ENCODE measurements at places on chromosomes 11 and 22.

DNA sequence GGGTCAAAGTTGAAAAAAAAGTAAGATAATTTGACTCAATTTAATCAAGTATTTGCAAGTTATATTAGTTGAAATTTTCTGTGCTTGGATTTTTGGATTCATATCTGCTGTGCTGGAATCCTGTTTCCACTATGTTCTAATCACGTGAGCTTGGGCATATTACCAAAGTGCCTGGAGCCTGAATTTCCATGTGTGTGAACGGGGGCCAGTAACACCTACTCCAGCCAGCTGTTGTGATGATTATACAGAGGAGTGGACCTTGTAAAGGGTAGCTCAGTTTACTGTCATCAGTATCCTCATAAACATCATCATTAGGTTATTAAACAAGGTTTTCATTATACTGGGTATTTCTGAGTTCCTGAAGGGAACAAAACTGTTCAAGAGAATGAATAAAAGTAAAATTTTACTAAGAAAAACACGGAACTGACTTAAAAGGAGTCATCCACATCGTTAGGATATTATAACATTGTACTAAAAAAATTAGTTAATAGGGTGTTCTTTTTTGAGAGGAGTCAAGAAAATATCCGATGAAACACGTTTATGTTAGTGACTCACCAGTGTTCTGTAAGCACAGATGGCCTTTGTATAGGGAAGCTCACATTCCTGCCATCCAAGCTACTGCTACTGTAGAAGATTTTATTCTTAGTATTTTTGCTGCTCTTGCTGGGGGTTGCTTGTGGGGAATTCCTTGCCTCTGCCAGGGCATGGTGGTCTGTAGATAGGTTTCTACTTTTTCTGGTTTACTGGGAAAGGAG lies 144.1 kb downstream of the ARHGAP42 start:
- H3K27ac ChIP-seq = no peak overlapping the region
- H3K4me1 ChIP-seq = peaks cover 28% of the 10 kb centered on the region
- H3K36me3 ChIP-seq = no peaks in the 10 kb centered on the region
- DNase-seq = peak; percentile 68
- H3K4me3 ChIP-seq = no peak overlapping the region
- no peaks in the 10 kb centered on the region for H3K27me3 ChIP-seq

DNA sequence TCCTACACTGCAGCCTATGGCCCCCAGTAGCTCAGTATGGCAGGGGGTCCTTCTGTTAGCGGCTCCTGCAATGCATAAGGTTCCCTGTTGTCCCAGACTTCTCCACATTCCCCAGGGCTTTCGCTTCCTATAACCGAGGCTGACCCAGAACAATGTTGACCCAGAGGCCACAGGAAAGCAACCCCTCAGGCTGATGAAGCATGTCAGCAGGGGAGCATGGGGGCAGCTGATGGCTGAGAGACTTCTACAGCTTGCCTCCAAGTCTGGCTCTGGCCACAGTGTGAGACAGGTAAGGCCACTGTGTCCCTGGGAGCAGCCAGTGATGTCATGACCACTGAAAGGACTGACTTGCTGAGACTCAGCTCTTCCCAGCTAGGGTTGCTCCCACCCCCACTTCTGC lies 12.5 kb upstream of the PPFIBP2 start:
- no peak for DNase-seq
- H3K4me3 ChIP-seq = no peak overlapping the region
- no peaks in the 10 kb centered on the region for H3K27me3 ChIP-seq
- no peak overlapping the region for H3K27ac ChIP-seq

DNA sequence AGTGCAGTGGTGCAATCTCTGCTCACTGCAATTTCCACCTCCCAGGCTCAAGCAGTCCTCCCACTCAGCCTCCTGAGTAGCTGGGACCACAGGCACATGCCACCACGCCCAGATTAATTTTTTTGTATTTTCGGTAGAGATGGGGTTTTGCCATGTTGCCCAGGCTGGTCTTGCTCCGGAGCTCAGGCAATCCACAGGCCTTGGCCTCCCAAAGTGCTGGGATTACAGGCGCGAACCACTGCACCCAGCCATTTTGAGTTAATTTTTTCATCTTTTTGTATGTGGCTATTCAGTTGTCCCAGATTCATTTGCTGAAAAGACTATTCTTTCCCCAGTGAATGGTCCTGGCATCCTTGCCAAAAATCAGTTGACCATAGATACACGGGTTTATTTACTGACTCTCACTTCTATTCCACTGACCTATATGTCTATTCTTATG lies 63.6 kb downstream of the MAPK1 start:
- H3K27ac ChIP-seq = no peak overlapping the region
- H3K4me1 ChIP-seq = no peaks in the 10 kb centered on the region
- no peak overlapping the region for H3K4me3 ChIP-seq
- DNase-seq = no peak
- no peaks in the 10 kb centered on the region for H3K27me3 ChIP-seq
- H3K36me3 ChIP-seq = peaks cover 48% of the 10 kb centered on the region

GRCh38 chr11:75450826-75451821 lies 18.1 kb upstream of the KLHL35 start:
- no peak for DNase-seq
- H3K27ac ChIP-seq = no peak overlapping the region
- no peaks in the 10 kb centered on the region for H3K36me3 ChIP-seq
- H3K4me1 ChIP-seq = peaks cover 6% of the 10 kb centered on the region

GRCh38 chr11:34411111-34411510 lies 27.6 kb upstream of the CAT start:
- peaks cover 2% of the 10 kb centered on the region for H3K27me3 ChIP-seq
- no peaks in the 10 kb centered on the region for H3K36me3 ChIP-seq
- no peak overlapping the region for H3K27ac ChIP-seq
- no peaks in the 10 kb centered on the region for H3K4me1 ChIP-seq

DNA sequence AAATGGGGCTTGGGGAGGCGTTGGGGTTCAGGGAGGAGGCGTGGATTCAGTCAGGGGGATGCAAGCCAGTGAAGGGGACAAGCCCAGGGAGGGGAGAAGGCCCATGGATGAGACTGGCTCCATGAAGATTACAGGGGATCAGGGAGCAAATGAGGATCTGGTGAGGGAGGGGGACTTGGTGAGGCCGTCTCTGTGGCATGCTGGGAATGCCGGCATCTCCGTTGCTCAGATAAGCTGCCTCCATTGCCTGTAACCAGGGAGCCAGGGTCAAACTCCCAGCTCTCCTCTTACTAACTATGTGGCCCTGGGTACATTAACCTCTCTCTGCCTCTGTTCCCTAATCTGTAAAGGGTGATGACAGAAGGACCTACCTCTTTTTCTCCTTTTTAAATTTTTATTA lies 38.7 kb downstream of the TPBGL start:
- H3K27ac ChIP-seq = no peak overlapping the region
- H3K4me1 ChIP-seq = no peaks in the 10 kb centered on the region
- H3K27me3 ChIP-seq = no peaks in the 10 kb centered on the region

GRCh38 chr22:50641696-50642607 lies 14.0 kb upstream of the ARSA start:
- H3K4me3 ChIP-seq = no peak overlapping the region
- no peak for DNase-seq
- no peak overlapping the region for H3K27ac ChIP-seq
- H3K36me3 ChIP-seq = no peaks in the 10 kb centered on the region
- H3K4me1 ChIP-seq = no peaks in the 10 kb centered on the region
- peaks cover 26% of the 10 kb centered on the region for H3K27me3 ChIP-seq

GRCh38 chr11:13928566-13929251 lies 33.8 kb upstream of the SPON1 start:
- DNase-seq = peak; percentile 52
- no peaks in the 10 kb centered on the region for H3K4me1 ChIP-seq
- no peaks in the 10 kb centered on the region for H3K27me3 ChIP-seq
- no peaks in the 10 kb centered on the region for H3K36me3 ChIP-seq
- no peak overlapping the region for H3K4me3 ChIP-seq

- no peak overlapping the region for H3K27ac ChIP-seq
- no peak overlapping the region for H3K4me3 ChIP-seq
- peaks cover 18% of the 10 kb centered on the region for H3K4me1 ChIP-seq
- no peaks in the 10 kb centered on the region for H3K36me3 ChIP-seq
Measured at GRCh38 chr11:132471466-132471865, 1060.8 kb downstream of the OPCML start.

DNA sequence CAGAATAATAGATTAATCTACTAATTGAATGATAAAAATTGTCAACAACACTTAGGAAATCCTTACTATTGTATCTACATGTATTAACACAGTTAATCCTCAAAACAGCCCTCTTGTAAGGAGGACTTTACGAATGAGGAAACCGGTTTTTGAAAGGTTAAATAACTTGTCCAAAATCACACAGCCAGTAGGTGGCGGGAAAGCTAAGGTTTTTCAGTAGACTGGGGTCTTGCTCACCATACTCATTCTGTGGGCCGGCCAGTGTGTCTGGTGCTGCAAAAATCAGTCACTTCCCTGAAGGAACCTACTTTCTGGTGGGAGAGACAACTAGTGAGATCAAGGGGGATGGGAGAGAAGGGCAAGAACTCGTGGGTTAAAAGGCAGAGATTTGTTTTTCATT lies 3.8 kb downstream of the DCPS start:
- no peaks in the 10 kb centered on the region for H3K27me3 ChIP-seq
- peaks cover under 1% of the 10 kb centered on the region for H3K36me3 ChIP-seq
- DNase-seq = peak; percentile 31
- peaks cover 10% of the 10 kb centered on the region for H3K4me1 ChIP-seq

DNA sequence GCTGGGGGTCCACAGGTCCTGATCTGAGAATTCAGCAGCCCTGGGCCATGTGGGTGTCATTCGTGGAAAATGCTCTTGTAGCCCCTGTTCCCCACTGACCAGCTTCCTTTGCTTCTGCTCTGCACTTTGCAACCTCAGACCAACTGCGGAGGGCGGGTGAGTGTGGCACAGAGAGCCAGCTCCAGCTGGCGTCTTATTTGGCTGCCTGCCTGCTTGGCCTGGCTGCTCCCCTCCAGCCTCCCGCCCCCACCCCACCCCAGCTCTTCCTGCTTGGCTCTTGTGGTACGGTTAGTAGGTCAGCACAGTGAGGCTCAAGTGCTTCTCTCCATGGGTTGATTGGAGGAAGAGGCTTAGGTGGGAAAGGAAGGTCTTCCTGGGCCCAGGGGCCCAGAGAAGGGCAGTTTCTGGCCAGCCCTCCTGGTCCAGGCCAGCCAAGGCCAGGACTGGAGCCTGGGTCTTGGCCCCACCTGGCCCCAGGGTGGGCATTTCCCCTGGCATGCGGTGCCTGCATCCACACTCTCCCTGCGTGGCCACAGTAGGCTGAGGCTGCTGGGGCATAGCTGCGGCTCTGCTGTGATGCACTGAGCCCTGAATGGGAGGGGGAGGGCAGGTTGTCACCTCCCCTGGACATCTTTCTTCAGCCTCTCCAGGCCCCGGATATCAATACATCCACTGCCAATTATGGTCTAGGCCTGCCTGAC lies 26.5 kb downstream of the MYO7A start:
- no peak for DNase-seq
- H3K27me3 ChIP-seq = peaks cover 8% of the 10 kb centered on the region
- H3K4me3 ChIP-seq = no peak overlapping the region
- H3K36me3 ChIP-seq = no peaks in the 10 kb centered on the region
- H3K27ac ChIP-seq = no peak overlapping the region
- no peaks in the 10 kb centered on the region for H3K4me1 ChIP-seq

- peaks cover 7% of the 10 kb centered on the region for H3K4me1 ChIP-seq
- peak; percentile 37 for DNase-seq
- peak overlapping the region; percentile 89 for H3K27ac ChIP-seq
Measured at GRCh38 chr11:113773092-113773415, 438 bp downstream of the ZW10 start.

GRCh38 chr11:102722821-102723220 lies 1.9 kb downstream of the MMP8 start:
- H3K4me3 ChIP-seq = no peak overlapping the region
- H3K36me3 ChIP-seq = no peaks in the 10 kb centered on the region
- H3K4me1 ChIP-seq = peaks cover 8% of the 10 kb centered on the region
- H3K27me3 ChIP-seq = peaks cover 3% of the 10 kb centered on the region

GRCh38 chr22:37101311-37102066 lies 8.0 kb downstream of the TMPRSS6 start:
- DNase-seq = no peak
- peaks cover 30% of the 10 kb centered on the region for H3K27me3 ChIP-seq
- H3K4me3 ChIP-seq = no peak overlapping the region

DNA sequence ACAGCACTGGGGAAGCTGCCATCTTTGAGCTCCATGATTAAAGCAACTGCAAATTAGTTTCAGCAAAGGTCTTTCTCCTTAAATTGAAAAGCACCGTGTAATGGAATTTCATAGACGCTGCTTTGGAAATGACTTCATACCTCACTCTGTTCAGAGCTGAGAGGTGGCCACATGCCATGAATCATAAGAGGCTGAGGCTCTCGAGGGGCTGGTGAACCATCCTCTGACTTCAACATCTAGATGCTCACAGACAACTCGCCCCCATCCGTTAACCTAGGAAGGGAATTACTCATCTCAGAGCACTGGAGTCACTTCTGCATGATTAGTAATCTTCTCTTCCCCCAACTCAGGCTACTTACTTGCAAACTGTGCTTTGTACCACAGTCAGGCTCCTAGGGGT lies 122.3 kb downstream of the RCN1 start:
- peaks cover 11% of the 10 kb centered on the region for H3K4me1 ChIP-seq
- peak overlapping the region; percentile 20 for H3K27ac ChIP-seq
- DNase-seq = peak; percentile 85

- no peaks in the 10 kb centered on the region for H3K27me3 ChIP-seq
- H3K4me3 ChIP-seq = no peak overlapping the region
- peak; percentile 86 for DNase-seq
- no peak overlapping the region for H3K27ac ChIP-seq
- H3K36me3 ChIP-seq = peaks cover 44% of the 10 kb centered on the region
- H3K4me1 ChIP-seq = peaks cover 62% of the 10 kb centered on the region
Measured at GRCh38 chr11:35177370-35177769, 38.4 kb downstream of the CD44 start.

DNA sequence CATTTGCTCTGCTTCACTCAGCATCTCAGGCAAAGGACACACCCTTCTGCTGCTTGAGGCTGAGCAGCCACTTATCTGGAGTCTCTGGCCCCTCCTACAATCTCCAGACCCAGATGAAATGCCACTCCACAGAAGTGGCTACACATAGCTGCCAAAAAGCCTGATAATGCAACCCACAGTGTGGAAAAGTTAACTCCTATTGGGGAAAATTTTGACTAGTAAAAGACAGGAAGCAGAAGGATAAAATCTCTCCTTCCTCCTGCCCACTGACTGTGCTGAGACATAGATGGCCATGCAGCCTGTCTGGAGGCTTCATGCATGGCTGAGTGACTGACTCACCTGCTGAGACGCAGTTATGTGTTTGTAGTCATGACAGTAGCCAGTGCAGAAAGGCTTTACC lies 92.3 kb upstream of the TEAD1 start:
- peak overlapping the region; percentile 68 for H3K27ac ChIP-seq
- no peaks in the 10 kb centered on the region for H3K36me3 ChIP-seq
- no peak overlapping the region for H3K4me3 ChIP-seq
- H3K4me1 ChIP-seq = peaks cover 11% of the 10 kb centered on the region
- H3K27me3 ChIP-seq = no peaks in the 10 kb centered on the region

- no peak overlapping the region for H3K4me3 ChIP-seq
- no peak for DNase-seq
- no peaks in the 10 kb centered on the region for H3K27me3 ChIP-seq
Measured at GRCh38 chr11:101668236-101668635, 84.4 kb upstream of the TRPC6 start.

Data from astrocyte (in vitro differentiated cells and primary cell).